Posterior cingulate gyrus (tissue), 11 donors: ENCODE measurements at places on chromosomes 1 and 21.

- DNase-seq = peak; percentile 47
These were observed 157.3 kb downstream of the PEX14 start for GRCh38 chr1:10631811-10632593.

- DNase-seq = no peak
These were observed 743 bp downstream of the TOMM20 start for GRCh38 chr1:235127732-235128455.

DNA sequence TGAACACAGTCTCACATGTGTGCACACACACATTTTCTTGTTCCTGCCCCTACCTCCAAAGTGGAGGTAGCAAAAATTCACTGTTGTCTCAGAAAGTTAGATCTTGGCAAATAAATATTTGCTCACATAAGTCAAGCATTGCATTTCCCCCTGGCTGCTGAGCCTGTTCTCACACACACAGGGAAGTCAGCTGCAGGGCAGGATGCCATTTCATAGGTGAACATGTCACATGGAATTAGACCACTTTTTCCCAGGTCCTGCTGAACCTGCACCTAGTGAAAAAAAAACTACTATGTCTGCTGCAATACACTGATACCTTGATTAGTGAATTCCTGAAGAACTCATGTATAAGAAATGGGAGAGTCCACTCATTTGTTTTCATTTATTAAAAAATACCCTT is 5.3 kb upstream of the CD55 start:
- DNase-seq = no peak

DNA sequence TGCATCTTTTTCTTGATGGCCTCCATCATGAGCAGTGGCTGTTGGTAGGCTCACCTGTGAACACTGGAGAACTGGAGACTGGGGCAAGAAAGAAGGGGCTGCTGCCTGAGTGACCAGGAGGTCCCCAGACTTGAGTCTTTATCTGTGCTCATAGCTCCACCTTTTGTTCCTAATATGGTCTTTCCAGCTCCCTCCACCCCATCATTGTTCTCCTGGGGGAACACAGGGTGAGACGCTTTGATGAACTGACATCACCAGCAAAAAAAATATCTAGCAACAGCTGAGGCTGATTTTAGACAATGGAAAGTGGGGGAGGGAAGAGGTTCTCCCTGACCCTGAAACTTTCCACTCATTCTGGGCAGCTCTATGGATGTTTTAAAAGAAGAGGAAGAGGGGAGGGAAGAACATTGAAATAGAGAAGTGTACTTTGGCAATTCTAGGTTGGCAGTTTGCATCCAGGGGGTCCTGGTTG is at the start of gene TPM3:
TPM3 (minus strand) TSS at position 111 of the 472 bp plus-strand sequence; CDS start at position 29, 82 bp downstream.
- no peak for DNase-seq

DNA sequence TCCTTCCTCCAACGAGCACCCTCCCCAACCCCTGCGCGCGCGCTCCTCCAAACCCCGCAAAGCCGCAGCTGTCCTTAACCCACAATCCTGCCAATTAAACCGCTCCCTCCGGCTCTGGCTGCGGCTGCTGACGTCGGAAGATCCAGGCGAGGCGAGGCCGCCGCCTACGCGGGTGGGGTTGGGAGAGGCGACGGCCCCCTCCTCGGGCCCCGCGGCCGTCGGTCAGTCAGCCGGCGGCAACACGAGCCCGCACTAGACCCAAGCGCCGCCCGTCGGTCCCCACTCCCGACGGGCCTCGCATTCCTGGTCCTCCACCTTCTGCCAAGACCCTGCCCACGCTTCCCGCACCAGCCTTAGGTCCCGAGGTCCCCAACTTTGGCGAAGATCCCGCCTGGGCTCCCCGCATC is 75.4 kb downstream of the VWA5B1 start:
- DNase-seq = no peak

GRCh38 chr1:70675737-70676156 is 264.7 kb downstream of the CTH start:
- no peak for DNase-seq

DNA sequence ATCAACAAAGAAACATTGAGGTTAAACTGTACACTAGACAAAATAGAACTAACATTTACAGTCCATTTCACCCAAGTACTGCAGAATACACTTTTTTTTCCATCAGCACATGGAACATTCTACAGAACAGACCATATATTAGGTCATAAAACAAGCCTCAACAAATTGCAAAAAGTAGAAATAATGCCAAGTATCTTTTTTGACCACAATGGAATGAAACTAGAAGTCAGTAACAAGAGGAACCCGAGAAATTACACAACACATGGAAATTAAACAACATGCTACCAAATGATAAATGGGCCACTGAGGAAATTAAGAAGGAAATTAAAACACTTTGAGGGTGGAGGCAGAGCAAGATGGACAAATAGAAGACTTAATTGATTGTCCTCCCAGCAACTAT is 8.4 kb upstream of the C1orf185 start:
- DNase-seq = no peak

GRCh38 chr21:15272171-15272570 is 207.4 kb upstream of the NRIP1 start:
- DNase-seq = no peak

GRCh38 chr1:246435421-246436041 is 71.5 kb downstream of the SMYD3 start:
- DNase-seq = no peak

- DNase-seq = no peak
These were observed 11.6 kb downstream of the PABPC4 start for GRCh38 chr1:39564941-39565340.

DNA sequence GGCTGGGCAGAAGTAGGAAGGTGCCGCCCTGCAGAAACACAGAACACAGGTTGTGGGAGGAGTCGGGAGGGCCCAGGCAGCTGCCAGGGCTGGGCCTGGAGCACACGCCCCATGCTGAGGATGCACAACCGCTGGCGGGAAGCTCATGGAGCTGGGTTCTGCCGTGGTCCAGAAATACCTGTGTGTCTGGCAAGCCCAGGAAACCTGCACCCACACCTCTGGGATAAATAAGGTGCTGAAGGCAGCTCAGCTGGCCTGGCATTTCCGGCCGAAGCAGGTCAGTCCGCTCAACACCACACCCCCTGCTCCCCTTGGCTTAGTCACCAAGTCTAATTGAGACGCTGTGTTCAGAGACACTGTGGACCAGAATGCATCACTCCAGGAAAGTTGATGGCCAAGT is 32.1 kb downstream of the CTNNBIP1 start:
- no peak for DNase-seq

- DNase-seq = no peak
These were observed 18.6 kb upstream of the MAPKAPK2 start for GRCh38 chr1:206666031-206666561.

GRCh38 chr1:3021801-3022401 is 634 bp downstream of the ACTRT2 start:
- DNase-seq = peak; percentile 70

- DNase-seq = no peak
These were observed 450.3 kb upstream of the ZP4 start for GRCh38 chr1:238340989-238341388.

DNA sequence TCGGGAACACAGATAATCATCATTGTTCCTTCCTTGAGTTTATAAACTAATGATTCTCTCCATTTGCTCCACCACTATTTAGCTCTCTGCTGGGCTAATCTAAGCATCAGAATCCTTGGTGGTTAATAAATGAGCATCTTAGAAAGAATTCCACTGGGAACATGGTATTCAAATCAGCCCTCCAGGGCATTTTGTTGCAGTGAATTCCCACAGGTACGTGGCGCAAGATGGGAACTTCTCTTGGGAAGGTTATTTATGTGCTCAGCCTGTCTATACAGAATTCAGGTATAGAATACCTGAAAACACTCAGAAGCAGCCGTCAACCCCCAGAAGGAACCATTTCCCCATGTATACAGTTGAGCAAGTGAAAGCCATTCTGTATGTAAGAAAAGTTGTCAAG is 131.5 kb downstream of the NTNG1 start:
- DNase-seq = no peak

- no peak for DNase-seq
These were observed 16.6 kb downstream of the BCAR3 start for GRCh38 chr1:93665015-93665414.

DNA sequence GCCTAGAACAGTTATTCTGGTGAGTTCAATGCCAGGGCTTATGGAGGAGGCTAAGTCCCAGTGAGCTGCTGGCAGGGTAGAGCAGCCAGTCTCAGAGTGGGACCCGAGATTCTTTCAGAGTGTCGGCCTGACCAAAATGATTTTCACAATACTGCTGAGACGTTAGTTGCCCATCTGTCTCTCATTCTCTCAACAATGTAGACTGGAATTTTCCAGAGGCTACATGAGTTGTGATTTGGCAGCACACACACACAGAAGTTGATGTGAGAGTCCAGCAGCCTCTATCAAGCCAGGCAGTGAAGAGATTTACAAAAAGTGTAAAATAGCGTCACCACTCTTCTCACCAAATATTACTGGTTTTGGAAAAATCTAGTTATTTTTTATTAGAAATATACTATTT is 21.7 kb downstream of the CACNA1S start:
- DNase-seq = no peak

GRCh38 chr21:42731264-42732032 is 78.0 kb downstream of the PDE9A start:
- no peak for DNase-seq
